ENCODE measurements at places on chromosomes 6 and 20. TPM values are rescaled to one million over a fixed set of nuclear protein-coding genes. Genes with fewer than 3 reads are reported as not detected.

The SLC22A7 gene
- not detected for total RNA-seq

The TENT5A gene
- 0.94 TPM for total RNA-seq

The GDAP1L1 gene
- total RNA-seq = 0.07 TPM

The ARMC12 gene
- 0.74 TPM for total RNA-seq

The TBC1D20 gene
- total RNA-seq = 29.4 TPM

The ADTRP gene
- 0.29 TPM for total RNA-seq

The IMPG1 gene
- not detected for total RNA-seq

The PXT1 gene
- not detected for total RNA-seq

The APOM gene
- 3.8 TPM for total RNA-seq

The IBTK gene
- 24.2 TPM for total RNA-seq

The HLA-DRA gene
- total RNA-seq = not detected

The CLPSL2 gene
- 0.80 TPM for total RNA-seq

The GSTA2 gene
- total RNA-seq = not detected

The BMP7 gene
- total RNA-seq = 0.36 TPM

The GNMT gene
- 0.08 TPM for total RNA-seq

The MLN gene
- total RNA-seq = not detected

The LKAAEAR1 gene
- 0.84 TPM for total RNA-seq

The VGLL2 gene
- not detected for total RNA-seq

The FAXC gene
- 6.3 TPM for total RNA-seq

The OR2H2 gene
- total RNA-seq = not detected

The NCOA6 gene
- 24.6 TPM for total RNA-seq

The KATNA1 gene
- 12.3 TPM for total RNA-seq

The SALL4 gene
- total RNA-seq = 0.68 TPM

The RIN2 gene
- 24.2 TPM for total RNA-seq

The C6orf15 gene
- total RNA-seq = 0.07 TPM

The ANKRD66 gene
- total RNA-seq = not detected

The MMP24 gene
- total RNA-seq = 35.6 TPM

The DZANK1 gene
- 2.0 TPM for total RNA-seq

The DHX16 gene
- total RNA-seq = 28.3 TPM

The MUCL3 gene
- total RNA-seq = 0.15 TPM

The EYA2 gene
- 2.6 TPM for total RNA-seq

The SLC25A27 gene
- 0.66 TPM for total RNA-seq

The PKIB gene
- 0.74 TPM for total RNA-seq

The MUC21 gene
- total RNA-seq = not detected

The TREM1 gene
- total RNA-seq = 0.14 TPM

The FBXO30 gene
- total RNA-seq = 3.9 TPM

The SCAF8 gene
- total RNA-seq = 18.6 TPM

The GPR6 gene
- not detected for total RNA-seq

The SIRPD gene
- not detected for total RNA-seq

The LTB gene
- total RNA-seq = 0.32 TPM

The PRRT1 gene
- 0.66 TPM for total RNA-seq

The TEAD3 gene
- 8.0 TPM for total RNA-seq

The ZC2HC1B gene
- total RNA-seq = not detected

The CPXM1 gene
- total RNA-seq = 0.04 TPM

The RIPPLY2 gene
- total RNA-seq = 0.46 TPM

The SLC17A2 gene
- total RNA-seq = not detected

The OR2B6 gene
- not detected for total RNA-seq

The INSM1 gene
- total RNA-seq = not detected

The MRAP2 gene
- 1.9 TPM for total RNA-seq

The PREP gene
- 38.8 TPM for total RNA-seq

The PTCHD4 gene
- total RNA-seq = 0.04 TPM

The CLDN20 gene
- not detected for total RNA-seq

The CCM2L gene
- total RNA-seq = 0.22 TPM

The CENPB gene
- 95.4 TPM for total RNA-seq

The PROKR2 gene
- not detected for total RNA-seq

The PACSIN1 gene
- 0.06 TPM for total RNA-seq

The CNBD2 gene
- 5.3 TPM for total RNA-seq

The PSMG4 gene
- 24.7 TPM for total RNA-seq

The CST5 gene
- not detected for total RNA-seq

The CASS4 gene
- 0.07 TPM for total RNA-seq

Measured in A549 treated with dexamethasone at 1 μM for 4 hours (cell line).